AG08395 (cell line): ENCODE measurements at places on chromosomes 1 and 21.

DNA sequence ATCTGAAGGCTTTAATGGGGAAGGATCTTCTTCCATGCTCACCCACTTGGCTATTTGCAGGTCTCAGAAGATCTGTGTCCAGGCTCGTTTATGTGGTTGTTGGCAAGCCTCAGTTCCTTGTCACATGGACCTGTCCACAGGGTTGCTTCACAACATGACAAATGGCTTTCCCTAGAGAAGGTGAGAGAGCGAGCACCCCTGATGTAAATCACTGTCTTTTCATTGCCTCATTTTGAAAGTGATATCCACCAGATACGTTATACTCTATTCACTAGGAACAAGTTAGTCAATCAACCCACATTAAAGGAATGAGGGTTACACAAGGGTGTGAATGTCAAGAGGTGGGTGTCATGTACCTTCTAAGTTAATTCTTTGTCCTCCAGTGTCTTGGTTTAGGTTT lies 433.3 kb downstream of the RPS6KC1 start:
- DNase-seq, result no peak

DNA sequence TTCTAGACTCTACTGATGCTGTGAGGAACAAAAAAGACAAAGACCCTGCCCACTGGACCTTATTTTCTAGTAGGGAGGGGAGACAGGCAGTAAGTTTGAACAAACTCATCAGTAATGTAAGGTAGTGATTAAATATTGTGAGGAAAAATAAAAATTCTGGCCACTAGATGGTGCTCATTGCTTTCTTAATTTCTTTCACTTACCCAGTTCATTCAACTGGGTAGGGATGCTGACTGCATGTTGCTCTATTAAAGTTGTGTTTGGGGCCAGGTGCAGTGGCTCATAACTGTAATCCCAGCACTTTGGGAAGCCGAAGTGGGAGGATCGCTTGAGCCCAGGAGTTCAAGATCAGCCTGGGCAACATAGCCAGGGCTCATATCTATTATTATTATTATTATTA lies 6.3 kb upstream of the KYAT3 start:
- DNase-seq, result peak; percentile 69

DNA sequence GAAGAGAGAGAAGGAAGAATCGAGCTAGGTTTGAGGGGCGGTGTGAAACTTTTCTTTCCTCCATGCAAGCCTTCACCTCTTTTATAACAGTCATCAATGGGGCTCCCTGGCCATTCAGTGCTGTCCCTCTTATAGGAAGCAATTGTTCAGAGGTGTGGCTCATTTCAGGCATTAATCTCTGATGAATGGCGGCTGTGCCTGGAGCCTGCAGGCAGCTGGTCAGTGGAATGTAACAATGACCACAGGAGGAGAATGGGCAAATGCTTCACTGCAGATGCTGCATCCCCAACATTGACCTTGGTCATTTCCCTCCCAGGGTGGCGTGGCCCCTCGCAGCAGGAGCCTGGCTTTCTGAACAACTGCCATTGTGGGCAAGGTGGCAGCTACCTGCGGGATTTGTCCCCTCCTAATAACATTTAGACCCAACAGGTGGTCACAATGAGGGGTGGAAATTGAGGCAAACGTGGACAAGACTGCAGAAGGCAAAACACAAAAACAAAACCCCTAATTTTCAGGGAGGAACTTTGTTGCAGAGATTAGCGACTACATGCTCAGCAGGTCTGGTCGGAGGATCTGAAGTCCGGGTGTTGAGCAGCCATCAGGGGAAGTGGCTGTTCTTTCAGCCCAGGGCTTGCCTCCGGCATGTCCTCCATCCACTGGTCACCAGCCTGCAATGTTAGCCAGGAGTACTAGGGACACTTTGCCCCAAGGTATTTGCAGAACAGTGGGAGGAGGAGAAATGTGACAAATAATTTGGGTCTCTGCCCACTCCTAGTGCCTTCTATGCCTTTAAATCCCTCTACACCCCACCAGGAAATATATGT lies 97.3 kb upstream of the PAXBP1 start:
- DNase-seq, result no peak

GRCh38 chr1:162561616-162562469 lies at the start of gene UAP1:
Gene UAP1, plus strand, starts transcription at chr1:162561722. Its CDS starts 4,347 bp downstream, at chr1:162566069.
- DNase-seq, result peak; percentile 29

- no peak for DNase-seq
These were observed 25.0 kb downstream of the DLGAP3 start for GRCh38 chr1:34904236-34905097.

DNA sequence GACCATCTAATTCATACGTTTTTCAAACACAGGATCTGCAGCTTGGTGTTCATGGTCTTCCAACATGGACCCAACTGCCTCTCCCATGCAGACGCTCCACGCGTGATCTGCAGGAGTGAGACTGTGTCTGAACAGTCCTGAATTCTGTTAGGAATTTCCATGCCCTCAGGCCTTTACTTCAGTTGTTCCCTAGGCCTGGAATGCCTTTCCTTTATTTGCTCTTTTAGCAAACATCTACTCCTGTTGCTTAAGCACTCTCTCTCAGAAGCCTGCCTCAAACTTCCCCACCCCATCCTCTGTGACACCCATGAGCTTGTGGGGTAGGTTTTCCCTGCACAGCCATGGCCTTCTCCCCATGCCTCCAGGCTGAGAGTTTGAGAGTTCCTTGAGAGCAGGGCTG lies 73.7 kb downstream of the DMRTB1 start:
- DNase-seq, result no peak

DNA sequence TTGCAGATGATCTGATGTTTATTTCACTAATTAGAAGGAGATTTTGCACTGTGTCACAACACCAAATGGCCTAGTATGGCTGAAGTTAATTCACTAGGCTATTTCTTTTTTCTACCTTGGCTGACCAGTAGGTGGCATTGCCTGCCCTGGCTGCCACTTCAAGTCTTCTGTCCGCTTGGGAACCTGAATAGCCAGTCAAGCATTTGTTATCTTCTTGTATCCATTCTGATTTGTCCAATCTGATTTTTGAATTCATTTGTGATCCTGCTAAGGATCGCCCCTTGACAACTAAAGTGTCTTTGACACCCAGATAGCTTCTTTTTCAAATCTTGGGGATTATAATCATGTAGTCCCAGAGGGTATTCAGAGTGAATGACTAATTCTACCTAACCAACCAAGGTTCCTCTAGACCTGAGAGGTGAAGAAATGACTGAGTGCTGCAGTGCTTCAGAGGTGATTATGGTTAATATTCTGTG lies 99.4 kb downstream of the GIPC2 start:
- DNase-seq, result peak; percentile 78

- DNase-seq, result no peak
These were observed 67.4 kb downstream of the OLFM3 start for GRCh38 chr1:101929343-101929742.

DNA sequence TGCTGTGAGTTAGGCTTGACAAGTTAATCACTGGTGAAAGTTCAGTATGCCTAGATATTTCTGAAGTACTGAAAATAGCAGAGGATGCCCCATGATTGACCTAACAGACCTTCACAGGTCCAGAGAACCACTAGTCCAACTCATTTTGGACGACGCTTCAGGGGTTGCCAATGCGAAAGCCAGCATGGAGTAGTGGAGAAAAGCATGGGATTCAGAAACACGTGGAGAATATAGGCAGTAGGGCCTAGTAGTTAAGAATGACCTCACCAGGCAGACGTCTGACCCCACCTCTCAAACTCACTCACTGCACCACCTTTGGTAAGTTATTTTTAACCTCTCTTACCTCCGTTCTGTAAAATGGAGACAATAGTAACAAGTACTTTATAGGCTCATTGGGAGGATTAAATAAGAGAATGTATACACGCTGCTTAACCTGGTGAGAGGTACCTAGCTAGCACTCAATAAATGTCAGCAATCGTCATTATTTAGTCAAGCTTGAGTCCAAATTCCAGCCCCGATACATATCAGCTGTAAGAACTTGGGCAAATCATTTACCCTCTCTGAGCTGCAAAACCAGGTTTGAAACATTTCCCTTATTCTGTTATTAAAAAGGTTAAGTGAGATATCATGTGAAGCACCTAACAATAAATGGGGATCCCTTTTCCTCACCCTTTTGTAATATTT lies 13.2 kb downstream of the PLPP3 start:
- no peak for DNase-seq

DNA sequence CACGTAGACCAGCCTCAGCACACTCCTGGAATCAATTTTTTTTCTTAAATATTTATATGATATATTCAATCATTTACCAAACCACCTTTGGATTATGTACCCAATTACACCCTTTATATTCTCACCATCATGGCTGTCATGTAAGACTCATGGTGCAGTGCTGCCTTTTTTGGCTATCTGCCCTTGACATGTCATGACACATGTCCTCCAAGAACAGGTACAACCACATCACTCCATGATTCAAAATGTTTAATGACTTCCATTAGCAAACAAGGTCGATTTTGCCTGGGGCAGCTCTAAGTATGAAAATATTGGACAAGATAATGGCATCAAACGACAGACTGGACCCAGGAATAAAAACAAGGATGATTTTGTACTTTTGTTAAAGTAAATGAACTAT lies 861.1 kb upstream of the ADAMTS5 start:
- DNase-seq, result no peak

DNA sequence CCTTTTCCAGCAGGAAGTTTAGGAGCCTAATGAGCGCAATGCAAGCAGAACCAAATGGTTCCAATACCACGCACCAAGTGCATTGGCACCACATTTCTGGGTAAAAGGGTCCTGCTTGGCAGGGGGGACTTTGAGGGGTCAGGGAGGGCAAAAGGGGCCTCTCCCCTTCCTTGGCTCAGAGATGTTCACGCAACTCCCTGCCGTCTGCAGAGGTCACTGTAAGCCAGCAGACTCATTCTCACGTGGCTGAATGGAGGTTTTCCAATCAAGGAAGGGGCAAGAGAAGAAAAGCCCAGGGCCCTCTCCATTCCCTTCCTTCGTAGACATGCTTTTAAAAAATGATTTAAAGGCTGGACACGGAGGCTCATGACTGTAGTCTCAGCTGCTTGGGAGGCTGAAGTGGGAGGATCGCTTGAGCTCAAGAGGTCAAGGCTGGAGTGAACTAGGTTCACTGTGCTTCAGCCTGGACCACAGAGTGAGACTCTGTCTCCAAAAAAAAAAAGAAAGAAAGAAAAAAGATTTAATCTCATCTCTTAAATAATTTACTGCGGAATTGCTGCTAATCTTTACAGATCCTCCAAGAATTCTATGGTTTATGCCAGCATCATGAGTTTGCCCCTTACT lies 80.3 kb downstream of the RUNX3 start:
- peak; percentile 18 for DNase-seq

GRCh38 chr21:36159356-36159921 lies 2.8 kb downstream of the DOP1B start:
- no peak for DNase-seq

GRCh38 chr1:22470227-22470626 lies 18.6 kb downstream of the ZBTB40 start:
- no peak for DNase-seq

GRCh38 chr1:179017383-179018326 lies 8.0 kb upstream of the FAM20B start:
- DNase-seq, result peak; percentile 57

DNA sequence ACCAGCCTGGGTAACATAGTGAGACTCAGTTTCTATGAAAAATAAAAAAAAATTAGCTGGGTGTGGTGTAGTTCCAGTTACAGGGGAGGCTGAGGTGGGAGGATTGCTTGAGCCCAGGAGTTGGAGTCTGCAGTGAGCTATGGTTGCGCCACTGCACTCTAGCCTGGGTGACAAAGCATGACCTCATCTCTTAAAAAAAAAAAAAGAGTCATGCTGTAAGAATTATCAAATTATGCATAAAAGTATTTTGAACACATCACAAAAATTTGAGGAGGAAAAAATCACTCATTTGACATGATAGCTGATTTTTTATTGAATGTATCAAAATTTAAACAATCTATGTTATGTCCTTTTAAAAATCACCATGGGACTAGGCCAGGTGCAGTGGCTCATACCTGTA lies 17.8 kb downstream of the CCDC30 start:
- no peak for DNase-seq

DNA sequence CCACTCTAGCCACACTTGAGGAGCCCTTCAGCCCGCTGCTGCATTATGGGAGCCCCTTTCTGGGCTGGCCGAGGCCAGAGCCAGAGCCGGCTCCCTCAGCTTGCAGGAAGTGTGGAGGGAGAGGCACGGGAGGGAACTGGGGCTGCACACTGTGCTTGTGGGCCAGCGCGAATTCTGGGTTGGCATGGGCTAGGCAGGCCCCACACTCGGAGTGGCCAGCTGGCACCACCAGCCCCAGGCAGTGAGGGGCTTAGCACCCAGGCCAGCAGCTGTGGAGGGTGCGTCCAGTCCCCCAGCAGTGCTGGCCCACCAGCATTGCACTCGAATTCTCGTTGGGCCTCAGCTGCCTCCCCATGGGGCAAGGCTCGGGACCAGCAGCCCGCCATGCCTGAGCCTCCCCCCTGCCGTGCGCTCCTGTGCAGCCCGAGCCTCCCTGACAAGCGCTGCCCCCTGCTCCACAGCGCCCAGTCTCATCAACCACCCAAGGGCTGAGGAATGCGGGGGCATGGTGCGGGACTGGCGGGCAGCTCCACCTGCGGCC lies 785.9 kb upstream of the TPTE start:
- DNase-seq, result no peak

- DNase-seq, result no peak
These were observed 187.1 kb downstream of the NRIP1 start for GRCh38 chr21:14877581-14878228.

DNA sequence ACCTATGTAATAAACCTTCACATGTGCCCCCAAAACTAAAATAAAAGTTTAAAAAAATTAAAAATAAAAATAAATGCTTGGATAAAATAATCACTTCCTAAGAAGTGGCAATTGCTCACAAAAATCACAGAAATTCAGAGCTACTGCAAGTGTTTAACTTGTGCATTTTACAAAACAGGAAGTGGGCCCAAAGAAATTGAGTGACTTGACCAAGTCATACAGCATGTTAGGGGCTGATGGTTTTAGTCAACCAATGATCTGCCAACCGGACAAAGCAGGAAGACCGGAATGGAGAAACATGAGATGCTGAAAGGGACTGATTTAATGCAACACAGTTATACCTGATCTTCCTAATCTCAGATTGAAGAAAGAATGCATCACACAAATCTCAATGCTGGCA lies 96.5 kb downstream of the SMYD2 start:
- no peak for DNase-seq

DNA sequence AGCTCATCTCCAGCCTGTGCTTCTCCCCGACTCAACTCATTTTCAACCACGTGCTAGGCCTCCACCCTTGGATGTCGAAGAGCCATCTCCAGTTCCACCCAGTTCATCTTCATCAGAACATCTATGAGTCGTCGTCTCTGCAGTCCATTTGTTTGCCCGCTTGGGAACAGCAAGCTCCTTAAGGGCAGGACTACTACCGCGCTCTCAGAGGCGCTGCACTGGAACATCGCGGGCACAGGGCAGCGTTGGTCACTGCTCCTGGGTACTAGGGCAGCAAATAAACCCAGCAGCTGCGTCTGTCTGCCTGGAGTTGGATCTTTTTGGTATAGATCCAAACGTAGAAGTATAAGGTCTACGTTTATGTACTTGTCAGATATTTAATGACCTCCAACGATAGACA lies 478 bp upstream of the PRDM2 start:
- no peak for DNase-seq

- no peak for DNase-seq
These were observed 2.3 kb upstream of the TIAM1 start for GRCh38 chr21:31346256-31346821.

- DNase-seq, result no peak
These were observed 23.9 kb downstream of the SLC2A1 start for GRCh38 chr1:42934541-42935312.

- peak; percentile 83 for DNase-seq
These were observed 25.6 kb downstream of the RAB4A start for GRCh38 chr1:229296541-229296941.

- no peak for DNase-seq
These were observed 20.5 kb downstream of the SZRD1 start for GRCh38 chr1:16387201-16388188.
